ENCODE measurements at places on chromosomes 4 and X.

DNA sequence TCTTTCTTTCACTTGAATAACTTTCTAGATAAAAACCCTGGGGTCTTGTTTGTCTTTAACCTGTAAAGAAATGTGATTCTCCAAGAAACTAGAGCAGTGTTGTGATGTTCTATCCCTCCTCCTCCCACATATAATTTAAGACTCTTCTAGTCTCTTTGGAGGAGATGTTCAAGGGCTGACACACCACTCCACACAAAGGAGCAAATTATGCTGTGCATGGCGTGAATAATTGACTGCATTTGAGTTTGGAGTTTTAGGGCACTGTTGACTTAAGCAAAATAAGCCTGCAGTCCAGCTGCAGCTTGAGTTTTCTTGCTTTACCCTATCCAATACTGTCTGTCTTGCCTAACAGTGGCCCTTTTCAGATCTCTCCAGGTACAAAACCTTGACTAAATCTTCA is 119.7 kb downstream of the CHRDL1 start:
- no peak for DNase-seq

DNA sequence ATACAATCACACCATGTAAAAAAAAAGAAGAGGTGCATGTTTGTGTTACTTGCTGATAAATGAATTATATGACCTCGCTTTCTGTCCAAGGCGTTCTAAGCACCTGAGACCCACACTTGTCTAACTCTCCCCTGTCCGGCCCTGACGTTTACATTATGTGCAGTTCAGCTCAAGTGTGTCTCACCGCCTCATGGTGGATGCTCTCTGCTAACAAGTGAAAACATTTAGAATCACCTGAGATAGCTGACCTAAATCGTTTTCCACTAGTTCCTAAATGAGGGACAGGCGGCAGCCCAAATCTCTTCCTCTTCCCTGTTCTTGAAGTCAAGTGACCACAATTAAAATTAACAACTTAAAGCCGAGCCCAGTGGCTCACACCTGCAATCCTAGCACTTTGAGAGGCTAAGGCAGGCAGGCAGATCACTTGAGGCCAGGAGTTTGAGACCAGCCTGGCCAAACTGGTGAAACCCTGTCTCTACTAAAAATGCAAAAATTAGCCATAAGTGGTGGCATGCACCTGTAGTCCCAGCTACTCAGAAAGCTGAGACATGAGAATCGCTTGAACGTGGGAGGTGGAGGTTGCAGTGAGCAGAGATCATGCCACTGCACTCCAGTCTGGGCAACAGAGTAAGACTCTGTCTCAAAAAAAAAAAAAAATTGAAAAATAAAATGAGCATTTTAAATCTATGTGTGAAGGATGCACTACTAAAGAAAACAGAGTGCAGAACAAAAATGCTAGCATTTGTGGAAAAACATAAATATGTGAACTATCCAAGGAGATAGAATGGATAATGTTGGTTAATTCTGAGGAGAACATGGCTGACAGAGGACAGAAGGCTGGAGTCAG is 3.9 kb upstream of the TIFA start:
- no peak for DNase-seq

GRCh38 chr4:60404027-60404426 is 796.1 kb upstream of the ADGRL3 start:
- DNase-seq: no peak

GRCh38 chr4:151676301-151676700 is 84.5 kb downstream of the GATB start:
- no peak for DNase-seq

DNA sequence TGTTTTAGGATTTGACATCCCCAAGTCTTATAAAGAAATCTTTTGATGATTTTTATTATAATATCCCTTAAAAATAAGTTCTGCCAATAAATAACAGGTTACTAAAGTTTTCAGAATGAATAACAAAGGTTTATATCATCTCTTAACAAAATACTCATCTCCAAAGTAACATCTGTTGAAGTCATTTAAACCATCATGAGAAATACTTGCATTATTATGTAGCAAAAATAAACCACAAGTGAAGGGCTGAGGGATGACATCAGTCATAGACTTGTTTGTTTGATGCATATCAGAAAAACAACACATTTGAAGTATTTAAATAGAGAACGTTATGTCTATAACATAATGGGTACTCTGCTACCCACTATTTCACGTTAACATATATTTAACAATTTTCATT is 114.9 kb downstream of the SPOCK3 start:
- no peak for DNase-seq

- no peak for DNase-seq
These were observed 415.0 kb downstream of the CFAP47 start for GRCh38 chrX:36334572-36334971.

DNA sequence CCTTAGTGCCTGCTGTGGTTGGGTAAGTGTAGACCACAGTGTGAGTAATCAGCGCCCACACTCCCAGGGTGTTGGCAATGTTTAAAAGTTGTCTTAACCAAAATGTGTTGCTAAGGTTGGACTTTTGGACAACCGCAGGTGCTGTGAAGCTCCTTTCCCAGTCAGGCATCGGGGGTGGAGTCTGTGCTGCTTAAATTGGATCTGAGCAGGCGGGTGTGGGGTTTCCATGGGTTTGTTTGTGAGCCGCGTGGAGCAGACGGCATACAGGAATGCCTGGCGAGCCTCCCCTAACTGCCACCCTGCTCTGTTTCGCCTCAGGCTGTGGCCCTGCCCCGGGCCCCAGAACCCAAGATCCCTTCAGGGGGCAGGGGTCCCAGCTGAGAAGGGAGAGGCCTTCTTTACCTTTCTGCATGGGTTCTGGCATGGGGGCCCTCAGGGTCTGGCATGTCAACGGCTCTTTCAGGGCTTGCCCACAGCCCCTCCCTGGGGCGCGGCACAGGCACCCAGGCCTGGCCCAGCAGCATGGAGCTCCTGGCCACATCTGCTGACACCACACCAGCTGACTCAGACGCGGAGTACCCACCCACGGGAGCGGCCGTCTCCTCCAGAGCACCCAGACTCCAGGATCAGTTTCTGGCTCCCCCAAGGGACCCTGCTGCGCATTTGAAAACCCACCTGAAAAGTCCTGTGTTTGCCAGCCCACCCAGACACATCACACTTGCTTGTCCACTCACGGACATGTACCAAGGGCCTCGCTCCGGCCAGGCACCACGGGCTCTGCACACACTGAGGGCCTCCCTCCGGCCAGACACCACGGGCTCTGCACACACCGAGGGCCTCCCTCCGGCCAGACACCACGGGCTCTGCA is 5.1 kb upstream of the SPON2 start:
- DNase-seq: no peak

DNA sequence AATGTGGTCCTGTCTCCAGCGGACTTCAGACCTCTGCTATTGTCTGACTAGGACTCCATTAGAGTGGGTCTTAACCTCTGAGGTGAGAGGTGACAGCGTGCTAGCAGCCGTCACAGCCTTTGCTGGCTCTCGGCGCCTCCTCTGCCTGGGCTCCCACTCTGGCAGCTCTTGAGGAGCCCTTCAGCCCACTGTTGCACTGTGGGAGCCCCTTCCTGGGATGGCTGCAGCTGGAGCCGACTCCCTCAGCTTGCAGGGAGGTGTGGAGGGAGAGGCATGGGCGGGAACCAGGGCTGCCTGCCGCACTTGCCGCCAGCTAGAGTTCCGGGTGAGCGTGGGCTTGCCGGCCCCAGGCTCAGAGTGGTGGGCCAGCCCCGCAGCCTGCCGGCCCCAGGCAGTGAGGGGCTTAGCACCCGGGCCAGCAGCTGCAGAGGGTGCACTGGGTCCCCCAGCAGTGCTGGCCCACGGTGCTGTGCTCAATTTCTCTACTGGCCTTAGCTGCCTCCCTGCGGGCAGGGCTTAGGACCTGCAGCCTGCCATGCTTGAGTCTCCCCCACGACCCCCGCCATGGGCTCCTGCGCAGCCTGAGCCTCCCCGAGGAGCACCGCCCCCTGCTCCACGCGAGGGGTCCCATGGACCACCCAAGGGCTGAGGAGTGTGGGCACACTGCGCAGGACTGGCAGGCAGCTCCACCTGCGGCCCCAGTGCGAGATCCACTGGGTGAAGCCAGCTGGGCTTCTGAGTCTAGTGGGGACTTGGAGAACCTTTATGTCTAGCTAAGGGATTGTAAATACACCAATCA is 163.4 kb upstream of the ITM2A start:
- DNase-seq: no peak

DNA sequence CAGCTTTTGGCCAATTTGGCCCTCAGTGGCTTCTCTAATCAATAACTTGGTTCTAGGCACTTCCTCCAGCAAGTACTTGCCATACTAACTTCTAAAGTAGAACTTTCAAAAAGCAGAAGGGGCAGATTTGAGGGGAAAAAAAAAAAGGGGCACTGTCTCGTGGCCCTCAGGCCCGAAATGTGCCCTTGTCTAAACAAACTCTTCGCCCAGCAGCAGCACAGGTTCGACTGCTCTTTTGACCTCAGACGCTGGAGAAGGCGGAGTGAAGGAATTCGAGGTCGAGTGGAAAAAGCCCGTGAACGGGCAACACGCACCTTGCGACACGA is 775 bp downstream of the GRPEL1 start:
- no peak for DNase-seq

GRCh38 chr4:38223306-38223705 is 263.1 kb downstream of the PTTG2 start:
- DNase-seq: no peak

DNA sequence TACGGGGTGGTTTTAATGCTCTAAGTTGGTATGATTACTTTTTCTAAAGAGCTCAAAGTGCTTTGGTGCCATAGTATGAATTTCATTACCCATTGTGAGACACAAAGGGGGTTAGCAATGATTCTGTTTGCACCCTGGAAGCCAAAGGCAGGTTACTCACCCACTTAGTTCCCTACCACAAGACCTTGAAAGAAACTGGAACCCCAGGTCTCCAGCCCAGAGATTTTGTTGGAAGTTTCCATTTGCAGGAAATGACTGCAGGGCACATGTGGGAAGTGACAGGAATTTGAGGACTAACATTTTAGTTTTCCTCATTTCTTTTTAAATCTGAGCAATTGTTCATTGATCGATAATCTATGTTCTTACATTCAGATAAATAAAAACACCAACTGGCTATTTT is 1.8 kb upstream of the HS3ST1 start:
- no peak for DNase-seq

DNA sequence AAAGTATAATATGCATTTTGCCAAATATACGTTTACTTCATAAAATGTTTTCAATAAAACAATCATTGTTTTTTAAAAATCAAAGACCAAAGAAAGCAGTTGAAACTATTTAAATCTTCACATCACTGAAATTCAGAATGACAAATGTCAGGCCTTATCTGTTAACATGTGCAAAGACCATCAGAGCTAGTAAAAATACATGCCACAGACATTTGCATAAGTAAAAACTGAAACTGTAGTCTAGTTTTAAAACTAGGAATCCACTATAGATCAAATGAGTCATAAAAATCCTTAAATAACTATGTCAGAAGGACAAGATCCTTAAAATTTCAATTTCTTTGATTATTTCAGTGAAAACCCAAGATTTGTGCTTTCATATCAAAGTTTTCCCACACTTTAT is 24.8 kb downstream of the KLHL15 start:
- DNase-seq: no peak

- DNase-seq: no peak
These were observed 27.8 kb upstream of the BMP2K start for GRCh38 chr4:78748381-78748780.

DNA sequence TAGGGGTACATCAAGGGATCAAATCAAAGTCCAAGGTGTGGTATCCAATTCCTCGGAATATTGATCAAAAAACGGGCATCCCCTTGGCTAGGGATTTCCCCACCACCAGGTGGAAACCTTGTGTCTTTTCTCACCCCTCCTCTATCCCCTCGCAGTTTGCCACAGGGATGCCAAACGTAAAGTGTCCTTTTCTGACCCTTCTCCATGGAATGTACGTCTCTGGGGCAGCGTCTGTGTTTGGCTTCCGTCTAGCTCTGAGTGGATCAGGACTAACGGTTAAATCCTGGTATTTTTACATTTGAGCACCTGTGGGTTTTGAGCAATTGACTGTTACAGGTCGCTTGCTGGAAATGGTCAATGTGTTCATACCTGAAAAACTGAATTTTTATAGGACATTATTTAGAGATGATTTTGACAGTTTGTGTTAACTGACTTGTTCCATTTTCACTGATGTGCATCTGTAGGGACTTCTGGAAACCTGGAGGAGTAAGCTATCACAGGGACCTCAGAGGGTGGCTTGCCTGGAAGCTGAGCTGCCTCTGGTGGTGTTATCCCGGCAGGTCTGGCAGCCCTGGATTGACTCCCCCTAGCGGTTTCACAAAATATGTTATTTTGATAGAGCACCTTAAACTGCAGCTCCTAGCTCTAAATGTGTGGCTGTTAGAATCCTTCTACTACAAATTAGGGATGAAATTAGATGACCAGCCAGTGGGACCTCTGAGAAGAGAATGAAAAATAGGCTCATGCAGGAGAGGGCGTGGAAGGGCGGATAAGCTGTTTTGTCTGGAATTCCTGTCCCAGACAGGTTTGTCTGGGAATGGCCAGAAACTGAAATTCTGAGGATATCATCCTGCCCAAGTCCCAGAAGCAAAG is 8.8 kb upstream of the MGST2 start:
- DNase-seq: peak; percentile 39

GRCh38 chr4:112979881-112980421 is 69.5 kb upstream of the ANK2 start:
- no peak for DNase-seq

- DNase-seq: no peak
These were observed 7.4 kb downstream of the EVC start for GRCh38 chr4:5718411-5718810.

- no peak for DNase-seq
These were observed 105.6 kb downstream of the APOOL start for GRCh38 chrX:85109235-85109634.

DNA sequence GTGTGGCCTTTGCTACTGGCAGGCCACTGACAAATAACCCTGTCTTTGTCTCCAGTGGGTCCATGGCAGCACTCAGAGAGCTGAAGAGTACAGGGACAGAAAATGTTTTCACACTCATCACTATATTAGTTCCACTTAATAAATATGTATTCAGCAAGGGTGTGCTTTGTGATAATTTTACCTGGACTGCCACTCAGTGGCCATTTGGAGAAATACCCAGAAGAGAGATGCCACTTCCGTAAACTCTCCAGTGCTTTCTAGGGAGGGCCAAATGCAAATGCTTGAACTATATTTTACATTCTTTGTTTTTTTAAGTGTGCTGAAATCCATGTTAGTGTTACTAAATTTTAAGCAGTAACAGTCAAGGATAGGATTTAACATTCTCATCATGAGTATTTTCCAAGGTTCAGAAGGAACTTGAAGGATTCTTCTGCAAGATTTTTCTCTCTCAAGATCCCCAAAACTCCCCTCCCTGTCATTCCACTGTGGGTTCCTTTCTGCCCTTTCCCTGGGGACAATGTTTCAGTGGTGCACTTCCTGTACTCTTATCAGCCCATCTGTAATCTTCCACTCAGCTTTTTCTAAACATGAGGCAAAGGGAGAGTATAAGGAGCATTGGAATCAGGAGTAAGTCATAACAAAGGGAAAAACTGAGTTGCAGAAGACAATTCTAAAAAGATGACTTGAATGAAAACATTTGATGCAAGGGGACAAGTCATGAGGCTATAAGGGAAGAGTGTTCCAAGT is 46.0 kb downstream of the TFDP3 start:
- no peak for DNase-seq

- no peak for DNase-seq
These were observed 30.2 kb upstream of the SEPSECS start for GRCh38 chr4:25190407-25190806.

GRCh38 chr4:2469192-2469984 is 482 bp downstream of the RNF4 start:
- peak; percentile 67 for DNase-seq
